ENCODE measurements at places on chromosomes 12 and 14.
A peak's percentile ranks its signal among the peaks of the same experiment; 100 is the strongest.

DNA sequence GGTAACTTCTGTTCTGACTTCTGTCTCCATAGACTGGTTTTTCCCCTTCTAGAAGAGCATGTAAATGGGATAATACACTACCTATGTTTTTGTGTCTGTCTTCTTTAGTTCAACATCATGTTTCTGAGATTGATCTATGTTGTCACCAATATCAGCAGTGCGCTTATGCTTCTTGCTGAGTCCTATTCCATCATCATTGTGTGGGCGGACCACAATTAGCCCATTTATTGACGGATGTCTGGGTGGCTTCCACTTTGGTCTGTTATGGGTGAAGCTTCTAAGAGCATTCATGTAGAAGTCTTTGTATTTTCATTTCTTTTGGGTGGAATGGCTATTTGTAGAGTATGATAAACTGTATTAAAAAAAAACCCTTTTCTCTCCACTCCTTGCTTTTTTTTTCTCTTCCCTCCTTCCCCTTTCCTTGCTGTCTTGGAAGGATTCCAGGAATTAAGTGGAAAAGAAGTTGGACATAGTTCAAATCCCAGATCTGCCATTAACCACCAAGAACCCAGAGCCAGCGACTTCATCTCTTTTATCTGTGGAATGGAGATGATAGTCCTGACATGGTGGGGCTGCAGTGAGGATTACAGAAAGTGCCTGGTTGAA lies 7.0 kb upstream of the SERPINA1 start:
- DNase-seq, result no peak

DNA sequence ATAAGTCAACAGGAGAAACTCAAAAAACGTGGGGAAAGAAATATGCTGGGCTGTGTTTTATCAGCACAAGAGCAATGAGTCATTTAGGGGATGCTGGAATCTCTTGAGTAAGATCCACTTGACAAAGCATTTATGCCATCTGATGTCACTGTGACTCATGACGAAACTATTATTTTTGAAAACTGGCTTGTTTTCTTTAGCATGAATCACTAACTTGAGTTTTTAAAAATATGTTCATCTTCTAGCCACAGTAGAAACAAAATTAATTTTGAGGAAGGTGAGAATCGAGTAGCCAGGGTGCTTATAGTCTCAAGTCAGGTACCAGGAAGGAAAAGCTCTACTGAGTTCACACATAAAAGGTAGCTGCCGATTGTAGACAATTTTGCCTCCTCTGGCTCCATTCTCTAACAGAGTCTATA lies 456.2 kb upstream of the MGAT4C start:
- no peak for DNase-seq

GRCh38 chr14:55416866-55417265 lies 5.2 kb upstream of the ATG14 start:
- no peak for DNase-seq

GRCh38 chr12:109949089-109949488 lies 47.1 kb downstream of the GIT2 start:
- no peak for DNase-seq

GRCh38 chr14:56247495-56248200 lies 129.4 kb downstream of the PELI2 start:
- no peak for DNase-seq

- no peak for DNase-seq
These were observed 15.2 kb upstream of the CLIP1 start for GRCh38 chr12:122437656-122438121.

DNA sequence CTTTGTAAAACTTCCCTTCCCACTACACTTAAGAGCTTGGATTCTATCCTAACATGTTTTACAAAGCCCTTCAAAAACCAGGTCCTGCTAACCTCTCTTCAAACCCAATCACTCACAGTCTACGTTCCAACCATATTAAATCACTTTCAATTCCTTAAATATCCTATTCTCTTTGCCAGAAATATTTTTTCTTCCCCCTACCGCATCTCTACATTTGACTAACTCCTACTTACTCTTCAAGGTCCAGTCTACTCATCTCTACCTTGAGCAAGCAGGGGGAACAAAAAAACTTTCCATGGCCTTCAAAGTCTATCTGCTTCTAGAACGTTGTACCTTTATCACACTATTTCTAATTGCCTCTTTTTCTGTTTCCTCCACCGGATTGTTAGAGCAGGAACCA lies 6.1 kb downstream of the ERGIC2 start:
- DNase-seq, result no peak

DNA sequence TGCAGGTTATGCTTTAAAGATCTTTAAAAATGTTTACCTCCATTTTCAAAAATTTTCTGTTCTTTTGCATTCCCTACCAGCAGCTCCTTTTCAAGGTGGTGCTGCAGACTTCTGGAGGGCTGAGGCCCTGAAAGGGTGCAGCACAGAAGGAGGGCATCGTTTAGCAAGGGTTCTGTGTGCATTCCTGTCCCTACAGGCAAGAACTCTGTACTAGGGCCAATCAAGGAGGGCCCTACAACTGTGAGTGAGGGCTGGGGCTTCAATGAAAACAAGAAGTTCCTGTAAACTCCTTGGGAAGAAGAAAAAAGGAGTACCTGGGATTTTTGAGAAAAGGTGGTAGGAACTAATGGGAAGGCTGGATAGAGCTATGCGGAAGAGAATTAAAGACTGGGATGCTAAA lies 50.7 kb upstream of the CSRP2 start:
- no peak for DNase-seq

DNA sequence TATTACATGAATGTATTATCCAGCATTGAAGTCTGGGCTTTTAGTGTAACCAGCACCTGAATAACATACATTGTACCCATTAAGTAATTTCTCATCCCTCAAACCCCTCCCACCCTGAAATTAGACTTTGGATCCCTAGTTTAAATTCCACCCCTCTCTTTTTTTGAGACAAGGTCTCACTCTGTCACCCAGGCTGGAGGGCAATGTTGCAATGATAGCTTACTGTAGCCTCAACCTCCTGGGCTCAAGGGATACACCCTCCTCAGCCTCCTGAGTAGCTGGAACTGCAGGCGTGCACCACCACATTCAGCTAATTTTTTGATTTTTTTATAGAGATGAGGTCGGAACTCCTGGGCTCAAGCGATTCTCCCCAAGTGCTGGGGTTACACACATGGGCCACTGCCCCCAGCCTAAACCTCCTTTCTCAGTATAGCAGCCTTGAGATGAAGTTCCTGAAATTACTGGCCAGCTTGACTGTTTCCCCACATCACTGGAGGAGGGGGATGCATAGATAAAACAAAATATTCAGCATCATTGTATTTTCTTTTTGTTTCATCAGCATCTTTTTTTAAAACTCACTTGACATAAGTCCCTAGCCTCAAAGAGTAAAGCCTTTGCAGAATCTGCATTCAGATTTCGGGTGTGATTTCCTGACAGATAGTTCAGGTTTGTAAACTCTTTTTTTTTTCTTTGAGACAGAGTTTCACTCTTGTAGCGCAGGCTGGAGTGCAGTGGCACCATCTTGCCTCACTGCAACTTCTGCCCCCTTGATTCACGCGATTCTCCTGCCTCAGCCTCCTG lies 7.0 kb downstream of the PTPN11 start:
- DNase-seq, result no peak

- DNase-seq, result no peak
These were observed 164.4 kb downstream of the TSPAN9 start for GRCh38 chr12:3241621-3242020.

DNA sequence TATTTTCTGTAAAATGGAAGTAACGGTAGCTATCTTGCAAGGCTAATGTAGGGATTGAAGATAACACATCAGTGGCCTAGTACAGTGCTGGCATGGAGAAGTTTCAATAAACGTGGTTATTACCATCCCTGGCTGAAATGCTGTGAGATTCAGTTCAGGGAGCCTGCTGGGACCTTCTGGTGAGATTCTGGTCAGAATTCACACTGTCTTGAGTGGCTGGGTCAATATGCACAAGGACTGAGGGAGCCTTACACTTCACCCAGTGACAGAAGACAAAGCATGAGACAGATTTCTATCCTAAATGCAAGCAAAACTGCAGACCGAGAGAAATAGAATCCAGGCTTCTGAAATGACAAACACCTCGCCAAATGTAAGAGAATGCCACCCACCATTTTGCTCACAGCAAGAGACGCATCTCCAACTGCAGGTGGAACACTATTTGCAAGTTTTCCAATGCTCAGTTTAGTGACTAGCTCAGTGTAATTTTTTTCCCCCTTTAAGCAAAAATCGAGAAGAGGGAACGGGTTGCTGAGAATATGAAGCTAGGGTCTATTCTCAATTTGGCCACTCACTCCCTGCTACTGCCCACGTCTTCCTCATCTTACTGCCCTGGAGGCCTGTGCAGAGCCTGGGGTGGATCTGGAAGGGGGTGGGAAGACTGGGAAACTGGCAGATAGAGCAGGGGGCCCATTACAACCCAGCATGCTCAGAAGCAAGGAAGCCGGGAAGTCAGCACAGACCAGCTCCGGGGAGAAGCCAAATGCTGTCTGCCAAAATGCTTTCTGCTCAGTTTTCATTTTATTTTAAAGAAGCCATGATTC lies 201.3 kb downstream of the TTC7B start:
- DNase-seq, result no peak

- no peak for DNase-seq
These were observed 11.5 kb upstream of the TMTC2 start for GRCh38 chr12:82675246-82675645.

DNA sequence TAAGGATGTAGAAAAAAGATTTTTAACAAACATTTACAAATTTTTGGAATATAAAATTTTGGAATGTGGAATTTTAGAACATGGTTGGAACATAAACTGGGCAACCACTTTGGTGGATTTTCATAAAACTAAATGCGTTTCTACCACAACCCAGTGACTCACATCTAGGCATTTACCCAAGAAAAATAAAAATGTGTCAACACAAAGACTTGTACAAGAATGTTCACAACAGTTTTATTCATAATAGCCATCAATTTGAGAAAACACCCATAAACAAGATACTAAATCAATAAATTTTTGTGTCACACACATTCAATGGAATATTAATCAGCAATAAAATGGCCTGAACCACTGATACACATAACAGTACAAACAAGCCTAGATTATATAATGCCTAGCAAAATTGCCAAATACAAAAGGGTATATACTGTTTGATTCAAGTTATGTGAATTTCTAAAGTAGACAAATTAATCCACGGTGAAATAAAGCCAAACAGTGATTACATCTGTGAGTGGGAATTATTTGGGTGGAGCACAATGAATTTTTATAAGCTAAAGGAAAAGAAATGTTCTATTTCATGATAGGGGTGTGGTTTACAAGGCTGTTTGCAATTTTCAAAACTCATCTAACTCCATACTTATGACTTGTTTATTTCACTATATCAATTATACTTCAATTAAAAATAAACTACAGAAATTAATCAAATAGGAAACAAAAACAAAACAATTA lies 415.2 kb upstream of the OR4E1 start:
- DNase-seq, result no peak

GRCh38 chr12:117388951-117389446 lies 27.6 kb upstream of the NOS1 start:
- DNase-seq, result no peak

DNA sequence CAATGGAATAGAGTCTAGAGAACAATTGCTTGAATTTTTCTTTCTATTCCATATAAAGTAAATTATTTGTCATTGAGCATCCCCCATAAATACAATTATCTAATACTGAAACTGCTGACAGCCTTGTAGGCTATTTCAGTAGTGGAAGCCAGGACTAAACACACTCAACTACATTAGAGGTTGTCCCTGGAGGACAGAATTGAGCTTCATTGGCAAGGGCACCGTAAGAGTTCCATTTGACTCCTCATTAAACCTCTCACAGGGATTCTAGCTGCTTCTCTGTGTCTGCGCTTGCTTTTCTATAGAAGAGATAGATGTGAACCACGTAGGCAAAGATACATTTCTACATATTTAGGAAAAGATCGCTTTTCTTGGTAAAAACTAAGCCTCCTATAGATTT lies 3.5 kb upstream of the PTPRO start:
- no peak for DNase-seq

DNA sequence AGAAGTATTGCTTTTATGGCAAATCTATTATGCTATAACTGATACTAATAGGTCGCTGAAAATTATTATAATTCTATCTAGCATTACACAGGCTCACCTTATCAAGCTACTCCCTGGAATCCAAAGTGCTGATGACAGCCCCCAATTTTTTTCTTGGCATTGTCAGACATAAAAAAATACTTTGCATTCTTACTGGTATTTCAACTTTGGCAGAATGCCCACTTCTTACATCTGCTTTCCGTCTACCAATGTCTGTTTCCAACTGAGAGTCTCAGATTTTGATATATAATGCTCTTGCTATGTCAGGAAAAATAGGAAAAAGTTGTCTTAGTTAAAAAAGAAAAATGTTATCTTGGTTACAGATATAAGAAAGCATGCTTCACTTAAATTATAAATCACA lies 615.4 kb downstream of the C12orf50 start:
- no peak for DNase-seq

- DNase-seq, result no peak
These were observed 107.1 kb downstream of the SLC6A15 start for GRCh38 chr12:84805474-84805858.

- no peak for DNase-seq
These were observed 183.1 kb downstream of the TMTC3 start for GRCh38 chr12:88325076-88325815.

GRCh38 chr12:64667793-64668192 lies 57.5 kb downstream of the RASSF3 start:
- DNase-seq, result no peak

DNA sequence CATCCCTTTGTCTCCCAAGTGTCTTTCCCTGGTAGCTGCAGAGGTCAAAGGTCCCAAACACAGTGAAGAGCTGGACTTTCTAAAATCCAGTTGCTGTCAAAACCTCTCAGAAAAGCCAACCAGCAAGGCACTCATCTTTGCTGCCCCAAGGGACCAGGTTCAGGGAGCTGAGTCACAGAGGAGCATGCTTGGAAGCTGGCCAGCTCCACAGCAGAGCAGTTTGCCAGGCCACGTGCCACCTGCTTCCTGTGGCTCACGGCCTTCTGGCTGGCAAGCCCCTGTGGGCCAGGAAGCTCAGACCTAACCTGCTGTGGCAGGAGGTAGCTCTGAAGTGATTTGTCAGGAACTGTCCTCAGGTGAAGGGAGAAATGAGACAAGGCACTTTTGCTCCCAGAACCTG lies 3.6 kb downstream of the ISCU start:
- peak; percentile 36 for DNase-seq

GRCh38 chr12:100427078-100427477 lies 46.6 kb upstream of the NR1H4 start:
- no peak for DNase-seq

- DNase-seq, result no peak
These were observed 28.7 kb downstream of the RHOF start for GRCh38 chr12:121764808-121765207.

Data from stimulated activated CD4-positive, alpha-beta T cell treated with anti-CD3 and anti-CD28 coated beads, Interleukin-1b, Interleukin-23, amount 100 ng/mL, for 1 hour (primary cell).